Glutamatergic neuron (in vitro differentiated cells): ENCODE measurements at places on chromosomes 1 and 21. TPM values are rescaled to one million over a fixed set of nuclear protein-coding genes. Genes with fewer than 3 reads are reported as not detected.
A peak's percentile ranks its signal among the peaks of the same experiment; 100 is the strongest.

The CCT8 gene
- 186 TPM for total RNA-seq

The LIN28A gene
- 97.3 TPM for total RNA-seq

The SPATA45 gene
- total RNA-seq, result not detected

The ADORA3 gene
- not detected for total RNA-seq

The SIM2 gene
- 4.8 TPM for total RNA-seq

The PROX1 gene
- 68.4 TPM for total RNA-seq

The APCS gene
- not detected for total RNA-seq

The AHCTF1 gene
- total RNA-seq, result 25.2 TPM

The NHLH1 gene
- total RNA-seq, result 1,198 TPM

DNA sequence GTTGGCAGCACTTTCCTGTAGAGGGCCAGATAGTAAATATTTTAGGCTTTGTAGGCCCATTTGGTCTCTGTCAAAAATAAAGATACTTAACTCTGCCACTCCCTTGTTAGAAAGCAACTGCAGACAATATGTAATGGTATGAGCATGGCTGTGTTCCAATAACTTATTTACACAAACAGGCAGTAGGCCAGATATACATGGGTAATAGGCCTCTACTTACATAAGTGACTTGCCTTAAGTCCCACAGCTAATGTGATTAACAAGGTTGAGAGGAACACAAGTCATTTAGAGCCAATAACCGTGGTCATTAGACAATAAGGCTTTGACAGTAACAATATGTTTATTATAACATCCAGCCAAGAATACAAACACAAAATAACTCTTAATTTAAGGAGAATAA, 17.4 kb downstream of the CCT8 start:
- DNase-seq, result no peak
- H3K36me3 ChIP-seq, result no peaks in the 10 kb centered on the region
- H3K27me3 ChIP-seq, result no peaks in the 10 kb centered on the region

DNA sequence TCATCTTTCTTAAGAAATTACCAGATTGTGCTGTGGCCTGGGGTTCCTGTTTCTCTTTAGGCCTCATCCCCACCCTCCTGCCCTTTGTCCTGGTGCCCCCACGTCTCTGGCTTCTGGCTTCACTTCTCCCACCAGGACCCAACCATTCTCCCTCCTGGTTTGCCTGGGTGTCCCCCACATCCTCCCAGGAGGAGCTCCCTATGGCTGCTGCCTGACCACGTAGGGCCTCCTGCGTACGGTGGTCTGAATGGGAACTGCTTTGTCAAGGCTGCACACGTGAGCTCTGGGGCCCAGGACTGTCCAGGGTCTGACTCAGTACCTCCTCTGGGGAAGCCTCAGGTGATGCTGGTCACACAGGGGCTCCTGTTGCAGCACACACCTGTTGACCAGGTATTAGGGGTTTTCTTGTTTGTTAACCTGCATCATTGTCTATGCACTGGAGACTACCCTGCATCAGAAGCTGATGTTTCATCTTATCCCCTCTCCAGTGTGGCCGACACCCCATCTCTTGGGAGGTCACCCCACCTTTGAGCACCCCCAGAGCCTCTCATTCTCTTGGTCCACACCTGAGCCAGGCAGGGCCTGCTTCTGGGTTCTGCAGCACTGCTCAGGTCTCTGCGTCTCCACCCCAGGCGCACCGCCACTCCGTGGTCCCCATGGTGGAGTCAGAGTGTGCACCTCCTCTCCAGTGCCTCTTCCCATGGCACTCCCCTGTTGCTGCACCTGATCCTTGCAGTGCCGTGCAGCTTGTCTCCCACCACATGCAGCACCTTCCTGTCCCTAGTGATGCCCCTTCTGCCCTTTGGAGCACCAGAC, 65.8 kb downstream of the S100B start:
- DNase-seq, result no peak
- no peak overlapping the region for H3K27ac ChIP-seq
- H3K27me3 ChIP-seq, result no peaks in the 10 kb centered on the region
- peaks cover 4% of the 10 kb centered on the region for H3K4me1 ChIP-seq

DNA sequence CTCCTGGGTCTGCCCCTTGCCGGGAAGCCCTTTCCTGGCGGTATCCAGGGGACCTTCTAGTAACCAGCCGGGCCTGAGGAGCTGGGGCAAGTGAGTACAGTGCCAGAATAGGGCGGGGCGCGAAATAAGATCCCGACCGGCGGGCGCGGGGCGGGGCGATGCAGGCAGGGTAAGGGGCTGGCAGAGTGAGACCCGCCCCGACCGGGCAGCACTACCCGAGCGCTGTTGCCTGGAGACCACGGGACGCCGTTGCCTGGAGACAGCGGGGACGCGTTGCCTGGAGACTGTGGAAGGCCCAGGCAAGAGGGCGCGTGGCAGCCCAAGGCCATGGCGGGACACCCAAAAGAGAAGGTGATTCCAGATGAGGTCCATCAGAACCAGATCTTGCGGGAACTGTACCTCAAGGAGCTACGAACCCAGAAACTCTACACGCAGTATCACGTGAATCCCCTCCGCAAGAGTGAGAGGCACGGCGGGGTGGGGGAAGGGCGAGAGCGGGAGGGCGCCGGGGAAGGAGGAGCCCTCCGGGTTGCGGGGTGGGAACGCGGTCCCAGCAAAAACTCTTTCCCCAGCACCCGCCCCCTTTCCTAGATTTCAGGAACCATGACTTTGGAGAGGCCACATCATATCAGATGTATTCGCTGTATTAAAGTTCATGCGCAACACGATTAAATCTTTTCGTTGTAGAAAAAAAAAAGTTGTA, 24.3 kb downstream of the EBNA1BP2 start:
- DNase-seq, result peak; percentile 95
- peak overlapping the region; percentile 87 for H3K4me3 ChIP-seq
- no peaks in the 10 kb centered on the region for H3K4me1 ChIP-seq
- no peak overlapping the region for H3K27ac ChIP-seq
- no peaks in the 10 kb centered on the region for H3K36me3 ChIP-seq

DNA sequence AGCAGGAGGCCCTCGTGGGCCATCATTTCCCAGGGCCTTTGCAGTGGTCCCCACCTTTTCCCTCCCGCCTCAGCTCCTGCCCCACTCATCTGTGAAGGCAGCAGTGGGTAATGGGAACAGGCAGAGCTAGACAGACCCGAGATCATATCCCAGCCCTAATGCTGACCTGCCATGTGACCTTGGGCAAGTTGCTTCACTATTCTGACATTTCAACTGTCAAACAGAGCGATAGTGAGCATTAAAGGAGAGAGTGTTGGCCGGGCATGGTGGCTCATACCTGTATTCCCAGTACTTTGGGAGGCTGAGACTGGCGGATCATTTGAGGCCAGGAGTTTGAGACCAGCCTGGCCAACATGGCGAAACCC, 51.7 kb downstream of the RPS6KA1 start:
- DNase-seq, result no peak
- no peak overlapping the region for H3K4me3 ChIP-seq
- H3K27ac ChIP-seq, result no peak overlapping the region
- H3K36me3 ChIP-seq, result no peaks in the 10 kb centered on the region
- peaks cover 3% of the 10 kb centered on the region for H3K27me3 ChIP-seq

GRCh38 chr1:62294261-62294660, 25.0 kb downstream of the KANK4 start:
- peaks cover 5% of the 10 kb centered on the region for H3K4me1 ChIP-seq
- DNase-seq, result no peak
- H3K27ac ChIP-seq, result no peak overlapping the region
- peaks cover 4% of the 10 kb centered on the region for H3K27me3 ChIP-seq

DNA sequence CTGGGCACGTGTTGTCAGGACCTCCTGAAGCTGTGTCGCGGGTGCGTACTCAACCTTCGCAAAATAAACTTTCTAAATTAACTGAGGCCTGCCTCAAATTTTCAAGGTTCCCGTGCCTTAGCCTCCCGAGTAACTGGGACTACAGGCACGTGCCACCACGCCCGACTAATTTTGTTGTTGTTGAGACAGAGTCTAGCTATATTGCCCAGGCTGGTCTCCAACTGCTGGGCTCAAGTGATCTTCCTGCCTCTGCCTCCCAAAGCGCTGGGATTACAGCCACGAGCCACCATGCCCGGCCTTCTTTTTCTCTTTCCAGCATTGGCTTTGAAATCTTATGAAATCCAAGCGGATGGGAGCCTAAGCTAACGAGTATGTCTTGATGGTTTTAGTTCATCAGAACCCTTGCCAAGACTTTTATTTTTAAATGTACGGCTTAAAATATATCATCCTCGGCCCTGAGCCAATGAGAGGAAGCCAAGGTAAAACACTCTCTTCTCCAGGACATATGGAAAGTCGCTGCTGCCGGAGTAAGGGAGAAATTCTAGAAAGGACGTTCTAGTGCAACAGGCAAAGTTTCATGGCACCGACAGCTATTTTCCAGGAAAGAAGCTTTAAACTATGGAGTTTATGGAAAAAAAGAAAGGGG, 12.7 kb upstream of the ERVH48-1 start:
- H3K4me3 ChIP-seq, result no peak overlapping the region
- no peak for DNase-seq

DNA sequence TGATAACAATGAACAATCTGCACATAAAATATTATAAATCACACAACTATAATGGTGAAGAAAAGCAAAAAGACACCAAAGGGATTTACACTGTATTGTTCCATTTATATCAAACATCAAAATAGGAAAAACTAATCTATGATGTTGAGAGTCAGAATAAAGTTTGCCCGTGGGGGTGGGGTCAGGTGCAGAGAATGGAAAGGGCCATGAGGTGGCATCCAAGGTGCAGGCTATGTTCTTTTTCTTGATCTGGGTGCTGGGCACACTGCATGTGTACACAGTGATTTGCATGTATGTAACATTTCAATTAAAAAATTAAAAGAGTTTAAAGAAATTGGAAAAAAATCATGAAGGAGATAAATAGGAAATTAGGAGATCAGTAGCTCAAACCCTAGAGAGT, 127.3 kb downstream of the DSCAM start:
- peaks cover 26% of the 10 kb centered on the region for H3K36me3 ChIP-seq
